Activated naive CD8-positive, alpha-beta T cell treated with anti-CD3 and anti-CD28 coated beads, Interleukin-2, amount 50 U/mL, for 24 hours (primary cell): ENCODE measurements at places on chromosomes 11 and 22.
A peak's percentile ranks its signal among the peaks of the same experiment; 100 is the strongest.

DNA sequence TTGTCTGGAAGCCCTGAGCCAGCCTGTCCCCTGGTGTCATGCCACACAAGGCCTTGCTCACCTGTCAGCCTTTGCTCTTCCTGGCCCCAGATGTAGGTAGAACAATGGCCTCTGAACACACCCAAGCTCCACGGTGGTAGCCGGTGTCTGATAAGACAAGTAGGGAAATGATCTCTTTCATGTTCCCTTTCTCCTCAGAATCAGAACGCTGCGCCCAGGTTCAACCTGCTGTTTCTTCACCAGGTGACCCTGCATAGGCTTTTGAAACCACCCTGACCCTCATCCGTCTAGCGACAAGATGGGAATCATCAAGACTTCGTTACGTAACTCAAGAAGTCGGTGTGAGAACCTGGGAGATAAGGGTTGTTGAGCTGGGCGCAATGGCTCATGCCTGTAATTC is 28.7 kb upstream of the YWHAH start:
- no peak for DNase-seq
- no peaks in the 10 kb centered on the region for H3K27me3 ChIP-seq
- no peak overlapping the region for H3K27ac ChIP-seq
- no peaks in the 10 kb centered on the region for H3K36me3 ChIP-seq
- peaks cover 9% of the 10 kb centered on the region for H3K4me1 ChIP-seq
- H3K4me3 ChIP-seq = no peak overlapping the region

GRCh38 chr22:17672417-17672991 is 33.9 kb downstream of the BCL2L13 start:
- H3K36me3 ChIP-seq = peaks cover 21% of the 10 kb centered on the region
- H3K4me1 ChIP-seq = peaks cover 27% of the 10 kb centered on the region
- DNase-seq = no peak
- no peak overlapping the region for H3K4me3 ChIP-seq
- H3K27ac ChIP-seq = peak overlapping the region; percentile 82

DNA sequence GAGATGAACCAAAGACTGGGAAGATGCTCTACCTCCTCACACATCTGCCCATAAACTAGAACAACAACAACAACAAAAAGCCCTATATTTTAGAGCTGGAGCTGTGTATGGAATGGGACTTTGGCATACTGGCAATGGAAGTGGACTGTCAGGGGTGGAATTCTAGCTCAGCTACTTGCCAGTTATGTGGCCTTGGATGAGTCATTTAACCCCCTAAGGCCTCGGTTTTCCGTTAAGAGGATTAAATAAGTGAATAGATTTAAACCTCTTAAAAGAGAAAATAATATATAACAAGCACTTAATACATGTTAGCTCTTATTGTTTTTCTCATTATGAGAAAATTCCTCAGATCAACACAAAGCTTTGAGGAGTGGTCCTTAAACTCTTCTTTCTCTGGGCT is 195.0 kb downstream of the KIF18A start:
- H3K4me1 ChIP-seq = no peaks in the 10 kb centered on the region
- DNase-seq = no peak
- no peaks in the 10 kb centered on the region for H3K27me3 ChIP-seq
- H3K27ac ChIP-seq = no peak overlapping the region

GRCh38 chr11:34719303-34719848 is 98.5 kb downstream of the EHF start:
- DNase-seq = no peak
- no peak overlapping the region for H3K27ac ChIP-seq
- H3K36me3 ChIP-seq = no peaks in the 10 kb centered on the region
- H3K27me3 ChIP-seq = peaks cover 6% of the 10 kb centered on the region
- no peak overlapping the region for H3K4me3 ChIP-seq

DNA sequence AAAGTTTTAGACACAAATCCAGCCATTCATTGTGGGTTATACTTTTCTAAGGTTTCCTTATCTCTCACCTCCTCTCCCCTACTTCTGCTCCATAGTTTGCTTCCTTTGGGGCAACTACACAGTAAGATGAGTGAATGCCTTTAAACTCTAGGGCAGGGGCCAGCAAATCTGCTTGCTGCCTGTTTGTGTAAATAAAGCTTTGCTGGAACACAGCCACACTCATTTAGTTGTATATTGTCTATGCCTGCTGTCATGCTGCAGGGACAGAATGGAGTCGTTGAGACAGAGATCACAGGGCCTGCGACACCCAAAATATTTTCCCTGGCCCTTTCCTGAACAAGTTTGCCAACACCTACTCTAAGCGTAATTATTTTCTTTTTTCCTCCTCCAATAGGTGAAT is 58.7 kb downstream of the TECTA start:
- H3K36me3 ChIP-seq = no peaks in the 10 kb centered on the region
- no peak for DNase-seq
- H3K4me1 ChIP-seq = peaks cover 2% of the 10 kb centered on the region
- H3K4me3 ChIP-seq = no peak overlapping the region
- no peaks in the 10 kb centered on the region for H3K27me3 ChIP-seq

GRCh38 chr11:83355391-83355790 is 69.2 kb upstream of the CCDC90B start:
- no peak overlapping the region for H3K4me3 ChIP-seq
- no peak overlapping the region for H3K27ac ChIP-seq
- DNase-seq = no peak

- no peak overlapping the region for H3K27ac ChIP-seq
- H3K27me3 ChIP-seq = no peaks in the 10 kb centered on the region
- no peak for DNase-seq
- no peaks in the 10 kb centered on the region for H3K4me1 ChIP-seq
- no peak overlapping the region for H3K4me3 ChIP-seq
Measured at GRCh38 chr11:7638710-7639642, 34.3 kb downstream of the CYB5R2 start.

GRCh38 chr11:60871378-60872061 is 4.2 kb downstream of the ZP1 start:
- H3K4me1 ChIP-seq = peaks cover 21% of the 10 kb centered on the region
- H3K27ac ChIP-seq = no peak overlapping the region
- H3K27me3 ChIP-seq = no peaks in the 10 kb centered on the region
- no peak for DNase-seq
- no peak overlapping the region for H3K4me3 ChIP-seq
- H3K36me3 ChIP-seq = no peaks in the 10 kb centered on the region

DNA sequence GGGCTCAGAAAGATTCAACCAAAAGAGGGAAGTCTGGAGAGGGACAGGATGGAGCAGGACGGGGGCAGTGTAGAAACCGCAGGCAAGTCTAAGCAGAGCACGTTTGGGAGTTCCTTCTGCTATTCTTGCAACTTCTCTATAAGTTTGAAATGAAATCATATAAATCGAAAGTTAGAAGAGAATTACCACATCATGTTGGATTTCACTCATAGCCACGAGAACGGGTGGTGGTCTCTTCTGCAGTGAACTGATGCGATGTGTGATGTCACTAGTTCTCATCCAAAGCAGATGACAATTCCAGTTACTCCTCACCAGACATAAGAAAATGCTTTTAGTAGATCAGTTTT is 36.0 kb downstream of the KCNQ1 start:
- DNase-seq = no peak
- H3K27me3 ChIP-seq = no peaks in the 10 kb centered on the region
- peak overlapping the region; percentile 61 for H3K27ac ChIP-seq
- peak overlapping the region; percentile 66 for H3K4me3 ChIP-seq

DNA sequence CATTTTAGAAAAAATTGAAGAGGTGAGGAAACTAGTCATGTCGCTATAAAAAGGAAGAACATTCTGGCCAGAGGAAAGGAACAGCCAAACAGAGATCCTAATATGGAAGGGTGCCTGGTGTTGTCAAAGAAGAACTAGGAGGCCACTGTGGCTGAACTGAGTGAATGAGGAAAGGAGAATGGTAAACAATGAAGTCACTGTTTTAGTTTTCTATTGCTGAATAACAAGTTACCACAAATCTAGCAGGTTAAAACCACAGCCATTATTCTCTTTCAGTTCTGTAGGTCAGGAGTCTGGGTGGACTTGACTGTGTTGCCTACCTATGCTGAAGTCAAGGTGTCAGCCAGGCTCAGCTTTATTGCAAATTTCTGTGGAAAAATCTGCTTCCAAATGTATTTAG is 549.3 kb upstream of the CCDC90B start:
- H3K4me1 ChIP-seq = no peaks in the 10 kb centered on the region
- no peak overlapping the region for H3K27ac ChIP-seq
- H3K27me3 ChIP-seq = peaks cover 1% of the 10 kb centered on the region
- no peaks in the 10 kb centered on the region for H3K36me3 ChIP-seq
- DNase-seq = no peak

DNA sequence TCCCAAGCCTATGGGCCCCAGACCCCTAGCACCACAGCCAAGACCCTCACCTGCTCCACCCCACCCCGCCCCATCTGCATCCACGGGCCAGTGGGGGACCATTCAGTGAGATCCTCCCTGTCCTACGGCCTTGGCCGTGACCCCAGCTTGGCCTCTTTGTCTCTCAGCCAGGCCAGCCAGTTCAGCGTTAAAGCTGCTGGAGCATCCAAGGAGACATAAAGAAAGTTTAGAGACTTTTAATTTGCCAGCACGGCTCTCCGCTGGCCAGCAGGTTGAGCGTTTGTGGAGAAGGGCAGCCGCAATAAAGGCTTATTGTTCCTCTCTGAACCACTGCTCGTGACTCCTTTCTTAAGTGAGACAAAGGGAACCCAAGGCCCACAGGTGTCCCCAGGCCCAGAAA is 49.3 kb upstream of the LMO1 start:
- no peak for DNase-seq
- no peaks in the 10 kb centered on the region for H3K4me1 ChIP-seq
- no peak overlapping the region for H3K27ac ChIP-seq
- H3K36me3 ChIP-seq = no peaks in the 10 kb centered on the region
- no peaks in the 10 kb centered on the region for H3K27me3 ChIP-seq
- no peak overlapping the region for H3K4me3 ChIP-seq

DNA sequence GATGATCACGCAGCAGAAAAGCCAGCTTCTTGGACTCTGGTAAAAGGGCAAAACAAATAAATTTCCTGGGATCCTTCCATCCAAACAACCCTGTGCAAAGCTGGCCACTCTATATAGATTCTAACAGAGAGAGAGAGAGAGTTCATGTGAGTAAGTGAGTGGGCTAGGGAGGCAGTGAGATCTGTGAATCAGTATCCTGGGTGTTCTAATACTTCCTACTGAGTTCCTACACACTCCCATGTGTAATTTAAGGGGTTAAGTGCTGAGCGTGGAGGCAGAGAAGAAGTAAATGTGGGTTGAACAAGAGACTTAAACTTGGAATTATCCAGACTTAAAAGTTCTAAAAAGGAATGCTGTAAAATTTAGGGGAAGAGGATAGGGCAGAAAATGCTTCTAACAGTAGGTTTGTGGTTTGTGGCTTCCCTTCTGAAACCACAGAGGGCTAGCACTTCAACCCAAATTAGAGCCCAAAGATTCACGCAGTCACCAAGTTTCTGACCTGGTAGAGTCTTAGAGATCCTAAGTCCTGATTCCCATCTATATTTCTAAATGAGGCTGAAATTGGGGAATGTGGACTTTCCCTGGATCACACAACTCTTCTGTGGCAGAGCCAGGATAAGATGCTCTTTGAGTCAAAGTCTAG is 413.9 kb downstream of the TENM4 start:
- DNase-seq = no peak
- H3K27ac ChIP-seq = no peak overlapping the region
- H3K36me3 ChIP-seq = no peaks in the 10 kb centered on the region
- H3K27me3 ChIP-seq = peaks cover 49% of the 10 kb centered on the region

GRCh38 chr11:30587269-30587812 is 1.2 kb upstream of the MPPED2 start:
- no peak overlapping the region for H3K27ac ChIP-seq
- peaks cover 42% of the 10 kb centered on the region for H3K27me3 ChIP-seq
- DNase-seq = no peak
- H3K36me3 ChIP-seq = no peaks in the 10 kb centered on the region
- peak overlapping the region; percentile 68 for H3K4me3 ChIP-seq

DNA sequence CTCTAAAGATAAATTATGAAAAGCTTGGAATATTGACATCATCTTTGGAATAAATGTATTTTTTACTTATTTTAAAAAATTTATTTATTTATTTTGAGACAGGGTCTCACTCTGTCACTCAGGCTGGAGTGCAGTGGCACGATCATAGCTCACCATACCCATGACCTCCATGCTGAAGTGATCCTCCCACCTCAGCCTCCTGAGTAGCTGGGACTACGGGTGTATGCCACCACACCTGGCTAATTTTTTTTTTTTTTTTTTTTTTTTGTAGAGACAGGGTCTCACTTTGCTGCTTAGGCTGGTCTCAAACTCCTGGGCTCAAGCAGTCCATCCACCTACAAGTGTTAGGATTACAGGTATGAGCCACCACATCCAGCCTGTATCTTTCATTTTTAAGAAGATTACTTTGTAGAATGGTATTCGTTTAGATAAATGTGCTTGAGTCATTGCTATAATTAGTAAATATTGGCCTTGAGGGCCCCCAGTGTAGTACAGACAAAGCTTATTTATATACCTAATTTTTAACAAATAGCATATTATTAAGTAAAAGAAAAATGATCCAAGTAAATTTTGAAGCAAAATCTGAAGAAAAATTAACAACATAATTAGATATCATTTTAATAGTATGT is 8.5 kb downstream of the SWAP70 start:
- no peaks in the 10 kb centered on the region for H3K27me3 ChIP-seq
- no peak overlapping the region for H3K4me3 ChIP-seq
- H3K27ac ChIP-seq = no peak overlapping the region
- H3K4me1 ChIP-seq = peaks cover 9% of the 10 kb centered on the region
- no peak for DNase-seq

DNA sequence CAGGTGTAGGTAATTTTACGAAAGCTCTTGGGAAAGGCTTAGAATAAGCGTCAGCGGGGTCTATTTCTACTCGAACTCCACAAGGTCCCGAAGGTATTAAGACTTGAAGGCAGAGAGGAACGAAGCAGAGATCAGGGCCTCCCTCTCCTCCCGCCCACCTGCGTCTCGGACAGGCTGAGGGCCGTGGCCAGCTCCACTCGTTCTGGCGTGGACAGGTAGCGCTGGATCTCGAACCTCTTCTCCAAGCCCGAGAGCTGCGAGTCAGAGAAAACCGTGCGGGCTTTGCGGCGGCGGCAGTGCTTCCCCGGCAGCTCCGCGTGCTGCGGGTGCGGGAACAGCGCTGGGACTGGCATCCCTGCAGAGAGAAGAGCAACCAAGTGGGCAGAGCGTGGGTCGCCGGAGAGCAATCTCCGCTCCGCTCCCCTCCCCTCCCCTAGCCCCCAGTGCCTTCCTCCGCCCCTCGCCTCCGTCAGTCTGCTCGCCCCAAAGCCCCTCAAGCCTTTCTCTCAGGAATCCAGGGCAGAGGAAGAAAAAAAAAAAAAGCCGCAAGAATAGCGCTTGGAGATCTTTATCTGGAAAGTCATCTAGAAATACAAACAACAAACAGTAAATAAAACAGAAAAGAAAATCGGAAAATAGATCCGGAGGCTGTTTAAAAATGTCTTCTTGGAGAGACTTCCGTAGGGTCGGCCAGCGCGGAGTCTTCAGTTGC is 2.4 kb downstream of the BSX start:
- H3K27me3 ChIP-seq = peaks cover 92% of the 10 kb centered on the region
- no peak overlapping the region for H3K4me3 ChIP-seq
- DNase-seq = no peak
- peak overlapping the region; percentile 54 for H3K27ac ChIP-seq
- peaks cover 4% of the 10 kb centered on the region for H3K36me3 ChIP-seq
- peaks cover 45% of the 10 kb centered on the region for H3K4me1 ChIP-seq

- H3K4me3 ChIP-seq = no peak overlapping the region
- no peaks in the 10 kb centered on the region for H3K27me3 ChIP-seq
- no peak for DNase-seq
- H3K27ac ChIP-seq = no peak overlapping the region
Measured at GRCh38 chr11:103332409-103332808, 223.2 kb downstream of the DYNC2H1 start.
